ENCODE measurements at places on chromosomes 7 and 10.

- no peak for DNase-seq
These were observed 25.4 kb upstream of the GATAD1 start for GRCh38 chr7:92421676-92422435.

GRCh38 chr10:32417911-32418547 lies 27.9 kb upstream of the CCDC7 start:
- DNase-seq = peak; percentile 88

DNA sequence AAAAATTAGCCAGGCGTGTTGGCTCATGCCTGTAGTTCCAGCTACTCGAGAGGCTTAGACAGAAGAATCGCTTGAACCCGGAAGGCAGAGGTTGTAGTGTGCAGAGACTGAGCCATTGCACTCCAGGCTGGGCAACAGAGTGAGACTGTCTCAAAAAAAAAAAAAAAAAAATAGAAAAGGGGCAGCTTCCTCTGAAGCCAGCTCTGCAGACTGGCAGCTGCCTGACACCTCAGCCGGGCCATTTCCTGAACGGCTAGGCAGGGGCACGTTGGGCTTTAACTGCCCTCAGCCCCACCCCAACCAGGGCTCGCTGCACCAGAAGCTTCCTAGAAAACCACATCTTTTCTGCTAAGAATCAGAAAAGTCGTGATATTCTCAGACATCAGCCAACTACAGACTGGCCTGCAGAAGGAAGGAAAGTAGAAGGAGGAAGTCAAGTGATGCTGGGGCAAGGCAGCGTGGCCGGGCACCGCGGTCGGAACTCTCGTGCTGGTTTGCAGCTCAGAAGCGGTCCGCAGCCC lies 38.0 kb downstream of the PRKAG2 start:
- no peak for DNase-seq

- DNase-seq = no peak
These were observed 94.2 kb downstream of the CUL2 start for GRCh38 chr10:34995925-34996324.

GRCh38 chr10:35195361-35196306 lies 69.0 kb downstream of the CREM start:
- DNase-seq = peak; percentile 92

DNA sequence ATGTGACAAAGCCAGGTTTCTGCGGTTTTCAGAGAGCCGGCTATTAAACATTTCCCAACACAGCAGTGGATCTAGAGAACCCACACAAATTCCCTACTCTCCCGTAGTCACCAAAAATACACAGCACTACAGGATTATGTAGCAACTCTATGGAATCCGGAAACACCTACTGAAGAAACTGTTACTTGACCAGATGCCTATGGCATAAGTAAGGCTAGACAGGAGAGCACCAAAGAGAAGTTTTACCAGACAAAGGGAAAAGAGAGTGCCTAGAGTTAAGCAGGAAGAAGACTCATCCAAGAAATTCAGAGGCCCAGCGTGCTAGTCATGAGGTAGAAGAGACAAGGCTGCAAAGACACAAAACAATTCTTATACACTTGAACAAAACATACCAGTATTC lies 321.1 kb downstream of the PARD3 start:
- DNase-seq = no peak

- DNase-seq = no peak
These were observed 15.4 kb downstream of the NFE2L3 start for GRCh38 chr7:26167303-26167934.

DNA sequence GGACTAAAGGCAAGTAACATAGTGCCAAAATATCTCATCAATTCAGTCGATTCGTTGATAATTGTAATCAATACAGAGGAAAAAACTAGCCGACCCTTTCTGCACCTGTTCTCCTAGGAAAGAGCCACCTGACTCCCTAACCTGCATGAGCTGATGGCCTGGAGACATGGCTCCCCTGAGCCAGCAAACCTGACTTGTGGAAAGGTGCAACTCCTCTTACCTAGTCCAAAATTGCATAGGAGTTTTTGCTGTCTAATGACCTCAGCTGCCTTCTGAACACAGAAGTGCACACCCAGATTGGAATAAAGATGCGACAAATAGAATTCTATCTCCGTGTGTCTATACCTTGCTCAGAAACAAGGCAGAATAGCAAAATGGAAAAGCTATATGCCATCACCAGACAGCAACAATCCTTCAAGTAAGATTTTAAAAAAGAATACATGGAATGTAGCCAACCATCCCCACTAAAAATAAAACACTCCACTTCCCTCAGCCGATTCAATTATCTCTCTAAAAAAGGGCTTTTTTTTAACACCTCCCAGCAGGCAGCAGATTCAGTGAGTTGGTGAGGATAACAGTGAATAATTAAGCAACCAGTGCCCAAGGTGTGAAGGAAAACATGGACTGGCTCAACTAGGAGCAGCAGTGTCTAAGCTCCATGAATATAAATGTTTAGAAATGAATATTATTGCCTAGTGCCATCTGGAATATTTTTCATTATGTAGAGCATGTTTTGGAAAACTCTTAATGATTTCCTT lies 26.6 kb upstream of the LMTK2 start:
- DNase-seq = no peak

DNA sequence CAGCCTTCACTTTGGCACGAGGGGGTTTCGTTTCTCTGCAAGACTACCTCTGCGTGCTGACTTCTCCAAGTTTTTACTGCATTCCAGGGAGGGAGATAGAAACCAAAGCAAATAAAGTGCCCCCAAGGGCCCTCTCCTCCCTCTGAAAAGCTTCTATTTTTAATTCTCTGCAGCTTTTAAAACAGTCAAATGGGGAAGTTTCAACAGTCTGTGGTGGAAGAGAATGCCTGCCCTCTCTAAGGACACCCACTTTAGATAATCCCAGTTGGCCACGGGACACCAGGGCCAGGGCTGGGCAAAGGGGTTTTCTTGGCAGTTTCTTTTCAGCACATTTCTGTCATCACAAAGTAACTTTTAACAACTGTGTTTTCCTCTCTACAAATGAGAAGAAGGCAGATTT lies 386.7 kb upstream of the NPVF start:
- DNase-seq = no peak

GRCh38 chr7:123122916-123123315 lies 76.9 kb downstream of the SLC13A1 start:
- no peak for DNase-seq

- no peak for DNase-seq
These were observed 327.4 kb downstream of the CDK14 start for GRCh38 chr7:90923541-90923997.

GRCh38 chr7:65722361-65722792 lies 150.5 kb upstream of the VKORC1L1 start:
- DNase-seq = no peak

GRCh38 chr7:27213433-27214238 lies 13.7 kb upstream of the HOXA13 start:
- no peak for DNase-seq

GRCh38 chr7:48875045-48875916 lies 49.1 kb upstream of the CDC14C start:
- no peak for DNase-seq

GRCh38 chr10:27479016-27479415 lies 25.1 kb upstream of the RAB18 start:
- DNase-seq = no peak

GRCh38 chr7:36644625-36645422 lies 79.5 kb downstream of the AOAH start:
- DNase-seq = peak; percentile 65

- DNase-seq = no peak
These were observed 441.1 kb downstream of the POM121L12 start for GRCh38 chr7:53476566-53476965.

- no peak for DNase-seq
These were observed 26.2 kb upstream of the HDAC9 start for GRCh38 chr7:18469316-18469715.

DNA sequence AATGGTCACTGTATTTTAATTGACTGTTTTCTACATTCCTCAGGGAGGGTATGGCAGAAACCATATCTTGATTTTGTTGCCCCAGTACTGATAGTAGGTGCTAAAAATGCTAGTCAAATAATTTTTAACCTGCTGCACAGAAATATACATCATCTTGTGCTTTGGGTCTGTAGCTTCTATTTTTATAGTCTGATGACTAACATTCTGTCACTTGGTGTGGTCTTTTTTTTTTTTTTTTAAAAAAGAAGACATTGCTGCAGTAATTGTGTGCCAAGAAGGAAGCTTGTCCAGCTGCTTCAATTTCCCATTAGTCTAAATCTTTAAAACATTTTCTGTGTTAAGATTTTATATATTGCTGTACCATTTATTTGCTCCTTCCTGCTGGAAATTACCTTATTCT lies 83.6 kb downstream of the ICA1 start:
- no peak for DNase-seq
